Fibroblast of upper back skin (primary cell): ENCODE measurements at places on chromosomes 11 and 22.
A peak's percentile ranks its signal among the peaks of the same experiment; 100 is the strongest.

GRCh38 chr11:26753723-26754504, 32.1 kb upstream of the SLC5A12 start:
- DNase-seq: peak; percentile 84

- DNase-seq: no peak
Measured at GRCh38 chr11:15227011-15227410, 112.3 kb downstream of the INSC start.

- no peak for DNase-seq
Measured at GRCh38 chr11:115418081-115418480, 86.1 kb downstream of the CADM1 start.

DNA sequence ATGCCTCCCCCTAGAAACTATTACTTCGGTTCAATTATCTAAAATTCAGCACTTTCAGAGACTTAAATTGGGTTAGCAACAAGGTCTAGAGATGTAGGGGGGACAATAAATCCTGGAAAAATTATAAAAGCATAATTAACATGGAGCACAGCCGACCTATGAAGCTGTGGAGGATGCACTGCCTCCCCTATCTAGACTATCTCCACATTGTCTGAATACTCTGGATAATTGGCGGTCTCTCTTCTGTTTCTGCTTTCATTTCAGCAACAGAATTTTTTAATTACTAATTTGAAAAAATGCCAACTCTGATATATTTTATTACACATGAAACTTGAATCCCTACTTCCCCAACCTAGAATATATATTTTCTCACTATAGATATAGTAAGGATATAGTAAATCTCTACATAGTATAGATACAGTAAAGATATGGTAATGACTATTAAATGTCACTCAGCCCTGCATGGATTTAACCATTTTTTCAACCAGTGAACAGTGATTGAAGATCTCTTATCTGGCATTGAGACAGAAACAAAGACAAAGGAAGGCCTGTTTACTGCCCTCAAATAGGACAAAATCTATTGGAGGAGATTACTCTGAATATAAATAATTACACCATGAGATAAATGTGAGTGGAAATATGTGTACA, 157.6 kb downstream of the BLID start:
- no peak for DNase-seq

GRCh38 chr11:112277941-112278340, 17.3 kb upstream of the PLET1 start:
- DNase-seq: no peak

GRCh38 chr22:19875061-19875530, 20.4 kb upstream of the GNB1L start:
- no peak for DNase-seq

- DNase-seq: no peak
Measured at GRCh38 chr11:66417000-66417399, 3.8 kb upstream of the NPAS4 start.

DNA sequence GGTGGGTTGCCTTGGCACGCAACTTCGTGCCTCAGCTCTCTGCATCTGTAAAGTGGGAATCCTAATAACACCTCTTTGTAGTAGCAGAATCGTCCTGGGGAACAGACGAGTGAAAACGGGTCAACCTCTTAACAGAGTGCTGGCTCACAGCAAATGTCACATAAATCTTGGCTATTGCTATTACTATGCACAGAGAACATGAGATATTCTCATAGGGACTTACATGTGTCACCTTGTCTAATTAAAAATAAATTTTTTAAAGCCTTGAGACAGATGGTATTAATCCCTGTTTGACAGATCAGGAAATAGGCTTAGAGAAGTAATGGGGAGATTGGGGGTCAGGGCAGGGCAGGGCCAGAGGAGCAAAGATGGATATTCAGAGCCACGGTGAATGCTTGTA, 44.3 kb upstream of the IGSF9B start:
- no peak for DNase-seq

DNA sequence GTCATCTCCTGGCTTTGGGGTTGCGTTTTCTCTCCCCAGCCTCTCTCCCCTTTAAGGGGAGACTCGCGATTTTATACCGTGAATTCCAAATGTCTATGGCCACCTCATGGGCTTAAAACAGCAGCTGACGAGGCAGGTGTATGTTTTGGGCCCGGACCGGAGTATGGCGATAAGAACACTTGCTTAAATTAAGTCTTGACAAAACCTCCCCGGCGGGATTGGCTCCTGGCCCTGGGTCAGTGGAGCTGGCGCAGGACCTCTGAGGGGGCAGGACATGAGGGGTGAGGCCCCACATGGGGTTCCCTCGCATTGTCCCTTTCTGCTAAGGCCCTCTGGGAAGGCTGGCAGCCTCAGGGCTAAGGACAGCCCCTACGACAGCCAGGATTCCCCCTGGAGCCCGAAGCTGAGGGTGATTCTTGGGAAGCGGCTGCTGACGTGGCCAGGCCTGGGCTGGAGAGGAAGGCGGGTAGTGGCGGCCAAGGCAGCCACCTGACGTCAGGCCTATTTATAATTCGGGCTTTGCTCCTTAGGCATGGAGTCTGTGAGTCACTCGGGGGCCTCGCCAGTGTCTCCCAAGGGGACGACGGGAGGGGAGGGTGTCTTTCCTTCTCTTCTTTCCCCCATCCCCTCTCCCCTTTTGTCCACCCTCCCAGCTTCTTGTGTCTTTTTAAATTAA, 12.7 kb downstream of the MYO18B start:
- DNase-seq: peak; percentile 59

GRCh38 chr11:77470971-77471370, 2.9 kb downstream of the PAK1 start:
- no peak for DNase-seq

DNA sequence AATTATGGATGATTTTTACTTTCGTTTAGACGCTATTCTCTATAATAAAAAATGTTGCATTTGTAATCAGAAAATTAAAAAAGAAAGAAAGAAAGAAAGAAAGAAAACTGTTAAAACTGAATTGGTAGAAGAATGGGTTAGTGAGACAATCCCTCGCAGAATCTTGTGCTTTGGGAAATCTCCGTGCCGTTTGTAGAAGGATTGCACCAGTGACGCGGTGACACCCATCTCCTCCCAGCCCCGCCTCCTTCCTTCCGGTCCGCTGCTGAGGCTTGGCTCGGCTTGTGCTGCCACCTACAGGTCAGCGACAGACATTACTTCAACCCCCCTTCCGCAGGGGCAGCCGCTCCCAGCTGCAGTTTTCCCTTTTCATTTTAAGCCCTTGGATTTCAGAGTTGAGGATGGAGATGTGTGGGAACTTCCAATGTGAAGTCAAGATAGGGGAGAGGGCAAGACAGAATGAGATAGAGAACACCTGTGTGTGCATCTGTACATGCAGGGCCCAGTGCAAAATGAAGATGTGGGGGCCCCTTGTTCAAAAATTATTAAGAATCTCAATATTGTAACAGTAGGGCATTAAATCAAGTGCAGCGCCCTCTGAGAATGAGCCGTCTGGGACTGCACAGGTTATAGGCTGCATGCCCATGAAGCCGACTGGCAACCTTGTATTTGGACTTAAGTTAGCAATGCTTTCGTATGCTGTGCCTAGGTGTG, 41.1 kb downstream of the TST start:
- DNase-seq: peak; percentile 84
